ENCODE measurements at places on chromosomes 7 and 10.

DNA sequence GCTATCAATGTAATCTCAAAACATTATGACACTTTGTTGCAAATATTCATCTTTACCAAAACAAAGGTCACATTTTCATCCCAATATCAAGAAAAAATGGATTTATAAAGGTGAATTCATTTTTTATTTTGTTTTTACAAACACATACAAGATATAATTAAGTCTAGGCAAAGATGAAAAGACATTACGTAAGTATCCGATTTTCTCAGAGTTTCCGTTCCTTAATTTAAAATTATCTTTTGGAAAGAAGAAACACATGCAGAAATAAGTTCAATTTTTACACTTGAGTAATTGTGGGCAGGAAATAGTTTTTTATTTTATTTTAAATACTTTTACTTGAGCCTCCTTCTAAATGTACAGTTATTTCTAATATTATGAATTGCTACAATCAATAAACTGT, 24.6 kb downstream of the RTKN2 start:
- no peak for DNase-seq

GRCh38 chr10:70296406-70296899, 12.6 kb upstream of the NPFFR1 start:
- DNase-seq, result no peak

DNA sequence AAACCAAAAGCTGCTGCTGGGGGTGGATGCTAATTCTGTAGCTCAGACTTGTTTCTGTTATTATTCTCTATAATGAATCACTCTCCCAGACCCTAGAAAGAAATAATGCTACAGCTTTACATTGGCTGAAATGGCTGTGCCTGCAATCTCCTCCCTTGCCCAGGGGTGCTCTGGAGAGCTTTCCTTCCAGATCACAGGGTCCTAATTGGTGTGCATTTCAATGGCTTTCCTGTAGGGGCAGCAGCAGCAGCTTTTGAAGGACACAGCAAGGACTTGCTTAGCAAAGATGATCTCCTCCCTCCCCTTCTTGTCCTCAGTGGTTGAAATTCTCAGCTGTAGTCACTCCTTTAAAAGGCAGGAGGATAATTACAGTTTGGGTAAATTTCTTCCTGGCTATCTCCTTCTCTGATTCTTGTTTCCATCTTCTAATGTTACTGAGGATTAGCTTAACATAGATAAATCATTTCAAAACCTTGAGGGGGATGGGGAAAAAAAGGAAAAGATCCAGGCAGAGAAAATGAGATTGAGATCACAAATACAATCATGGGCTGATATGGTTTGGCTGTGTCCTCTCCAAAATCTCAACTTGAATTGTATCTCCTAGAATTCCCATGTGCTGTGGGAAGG, 120.2 kb upstream of the CTTNBP2 start:
- peak; percentile 21 for DNase-seq

DNA sequence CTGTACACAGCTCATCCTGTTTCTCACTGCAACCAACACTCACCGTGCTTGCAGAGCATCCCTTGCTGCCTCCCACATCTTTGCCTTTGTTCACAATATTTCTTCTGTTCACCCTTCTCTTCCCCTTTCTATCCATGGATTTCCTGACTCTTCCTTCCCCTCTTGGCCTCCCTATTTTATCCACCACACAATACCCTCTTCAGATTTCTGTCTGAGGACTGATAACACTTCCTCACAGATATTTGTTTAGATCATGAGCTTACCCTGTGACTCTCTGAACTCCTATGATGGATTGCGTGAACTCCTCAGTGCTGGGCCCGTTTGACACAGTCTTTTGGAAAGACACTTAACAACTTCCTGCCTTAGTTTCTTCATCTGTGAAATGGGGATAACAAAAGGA, 62.8 kb upstream of the GPR158 start:
- DNase-seq, result no peak

DNA sequence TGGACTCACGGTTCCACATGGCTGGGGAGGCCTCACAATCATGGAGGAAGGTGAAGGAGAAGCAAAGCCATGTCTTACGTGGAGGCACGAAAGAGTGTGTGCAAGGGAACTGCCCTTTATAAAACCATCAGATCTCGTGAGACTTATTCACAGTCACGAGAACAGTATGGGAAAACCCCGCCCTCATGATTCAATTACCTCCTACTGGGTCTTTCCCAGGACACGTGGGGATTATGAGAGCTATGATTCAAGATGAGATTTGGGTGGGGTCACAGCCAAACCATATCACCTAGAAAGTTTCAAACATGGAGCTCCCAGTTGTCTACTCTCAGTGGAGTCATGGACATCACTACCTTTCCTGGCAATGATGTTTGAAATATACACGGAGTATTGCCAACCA, 49.6 kb downstream of the CYCS start:
- DNase-seq, result peak; percentile 62

Measured in stimulated activated CD4-positive, alpha-beta T cell treated with anti-CD3 and anti-CD28 coated beads, Interleukin-15, amount 100 ng/mL, for 24 hours (primary cell).